NCI-H1105 treated with DMSO at 0.1 percent for 48 hours (cell line): ENCODE measurements at places on chromosomes 5 and 9.

GRCh38 chr5:108461628-108462367, 79.9 kb upstream of the FBXL17 start:
- DNase-seq = no peak

DNA sequence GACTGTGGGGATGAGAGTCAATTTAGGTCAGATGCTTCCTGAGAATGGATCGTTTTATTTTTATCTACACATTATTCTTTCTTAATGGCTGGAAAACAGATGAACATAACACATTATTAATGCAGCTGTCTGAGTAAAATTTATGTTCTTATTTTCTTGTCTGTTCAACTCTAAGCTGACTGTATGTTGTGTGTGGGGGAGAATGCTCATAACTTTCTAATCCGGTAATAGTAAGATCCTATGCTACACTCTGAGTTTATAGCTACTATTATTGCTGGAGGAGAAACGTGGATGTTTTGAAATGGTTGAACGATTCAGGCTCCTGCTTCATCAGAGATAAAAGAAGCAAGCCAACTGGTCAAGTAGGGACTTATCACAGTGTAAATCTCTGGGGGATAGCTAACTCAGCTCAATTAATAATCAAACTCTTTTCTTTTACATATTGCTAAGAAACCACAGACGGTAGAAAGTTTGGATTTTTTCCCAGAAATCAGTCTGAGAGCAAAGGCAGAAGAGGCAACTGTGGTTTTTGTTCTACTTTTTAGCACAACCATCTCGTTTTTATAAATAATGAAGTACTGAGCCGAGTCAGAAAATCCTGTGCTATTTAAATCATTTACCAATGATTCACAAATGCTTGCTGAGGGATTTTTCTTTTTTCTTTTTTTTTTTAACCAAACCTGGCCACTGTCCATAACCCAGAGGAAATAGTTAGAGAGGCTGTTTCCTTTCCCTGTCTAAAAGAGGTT, 265.0 kb upstream of the FAM174A start:
- peak; percentile 31 for DNase-seq

GRCh38 chr5:61416010-61416409, 84.0 kb downstream of the ZSWIM6 start:
- DNase-seq = no peak

DNA sequence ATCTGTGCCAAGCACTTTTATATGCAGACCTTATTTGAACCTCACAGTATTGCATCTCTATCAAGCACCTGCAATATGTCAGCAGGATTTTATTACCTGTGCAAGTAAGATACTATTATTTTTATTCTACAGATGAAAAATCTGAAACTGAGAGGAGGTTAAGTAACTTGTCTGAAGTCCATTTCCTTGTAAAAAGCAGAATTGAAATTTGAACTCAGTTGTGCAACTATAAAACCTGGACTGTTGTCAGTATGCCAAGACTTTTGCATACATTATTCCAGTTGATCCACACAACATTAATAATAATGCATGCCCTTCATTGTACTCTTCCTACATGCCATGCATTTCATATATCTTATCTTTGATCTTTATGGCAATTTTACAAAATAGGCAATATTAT, 82.2 kb upstream of the BRINP1 start:
- DNase-seq = no peak

DNA sequence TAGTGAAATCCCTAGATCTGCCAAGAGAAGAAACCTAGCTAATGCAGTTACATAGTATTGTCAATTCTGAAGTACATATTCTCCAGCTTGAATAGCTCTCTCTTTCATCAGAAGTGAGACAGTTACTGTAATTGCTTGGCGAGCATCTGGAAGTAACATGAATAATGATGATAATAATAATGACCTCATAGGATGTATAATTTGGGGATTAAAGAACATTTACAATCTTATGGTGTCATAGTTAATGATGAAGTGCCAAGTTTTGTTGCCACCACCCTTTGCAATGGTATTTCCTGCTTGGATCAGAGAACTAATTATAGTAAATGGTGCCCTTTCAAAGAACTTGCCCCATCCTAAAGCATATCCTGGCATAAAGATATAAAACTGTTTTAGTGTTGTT, 201.4 kb downstream of the ADAMTSL1 start:
- peak; percentile 33 for DNase-seq

DNA sequence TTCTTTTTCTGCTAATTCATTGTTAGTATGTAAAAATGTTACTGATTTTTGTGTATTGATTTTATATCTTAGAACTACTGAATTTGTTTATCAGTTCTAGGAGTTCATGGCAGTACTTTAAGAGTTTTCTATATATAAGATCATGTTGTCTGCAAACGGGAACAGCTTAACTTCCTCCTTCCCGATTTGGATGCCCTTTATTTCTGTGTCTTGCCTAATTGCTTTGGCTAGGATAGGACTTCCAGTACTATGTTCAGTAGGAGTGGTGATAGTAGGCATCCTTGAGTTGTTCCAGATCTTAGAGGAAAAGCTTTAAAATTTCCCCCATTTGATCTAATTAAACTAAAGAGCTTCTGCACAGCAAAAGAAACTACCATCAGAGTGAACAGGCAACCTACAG, 20.1 kb downstream of the RCL1 start:
- no peak for DNase-seq

DNA sequence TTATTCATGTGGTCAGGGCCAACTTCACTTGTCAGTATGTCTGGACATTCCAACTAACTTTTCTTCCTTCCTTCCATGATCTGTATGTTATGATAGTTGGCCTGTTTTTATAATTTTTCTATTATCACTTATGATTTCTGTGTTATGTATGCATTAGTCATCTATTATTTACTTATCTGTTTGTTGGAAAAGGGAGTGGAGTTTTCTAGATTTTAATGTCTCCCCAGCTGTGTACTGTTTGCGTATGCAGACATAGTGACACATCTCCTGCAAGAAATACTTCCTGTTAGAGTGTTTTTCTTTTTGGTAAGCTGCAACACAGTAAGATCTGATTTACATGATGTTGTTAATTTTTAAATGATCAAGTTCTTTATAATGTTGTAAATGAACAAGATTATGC, 8.7 kb upstream of the INSYN2B start:
- no peak for DNase-seq

- DNase-seq = no peak
Measured at GRCh38 chr9:20925256-20926045, 106.0 kb downstream of the HACD4 start.

DNA sequence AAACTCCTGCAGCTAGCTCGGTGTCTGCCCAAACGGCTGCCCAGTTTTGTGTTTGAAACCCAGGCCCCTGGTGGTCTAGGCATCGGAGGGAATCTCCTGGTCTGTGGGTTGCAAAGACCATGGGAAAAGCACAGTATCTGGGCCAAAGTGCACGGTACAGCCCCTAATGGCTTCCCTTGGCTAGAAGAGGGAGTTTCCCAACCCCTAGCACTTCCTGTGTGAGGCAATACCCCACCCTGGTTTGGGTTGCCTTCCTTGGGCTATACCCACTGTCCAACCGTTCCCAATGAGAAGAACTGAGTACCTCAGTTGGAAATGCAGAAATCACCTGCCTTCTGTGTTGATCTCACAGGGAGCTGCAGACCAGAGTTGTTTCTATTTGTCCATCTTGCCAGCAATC, 41.8 kb downstream of the CAVIN4 start:
- DNase-seq = no peak

DNA sequence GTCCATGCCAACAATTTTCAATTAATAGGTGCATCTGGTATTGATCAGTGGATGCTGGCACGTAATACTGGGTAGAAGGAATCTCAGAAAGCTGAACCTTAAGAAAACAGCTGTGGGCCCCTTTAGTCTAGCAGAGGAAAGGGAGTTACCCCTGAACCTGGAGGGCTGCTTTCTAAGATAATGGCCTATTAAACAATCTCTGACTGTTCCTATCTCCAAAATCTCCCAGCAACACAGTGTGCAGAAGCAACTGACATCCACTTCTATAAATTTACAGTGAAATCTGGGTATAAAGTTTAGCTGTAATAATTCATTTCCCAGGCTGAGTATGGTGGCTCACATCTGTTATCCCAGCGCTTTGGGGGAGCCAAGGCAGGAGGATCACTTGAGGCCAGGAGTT, 198.8 kb downstream of the MAPKAP1 start:
- DNase-seq = no peak

- DNase-seq = peak; percentile 40
Measured at GRCh38 chr5:64612344-64612961, 77.8 kb upstream of the SHISAL2B start.

DNA sequence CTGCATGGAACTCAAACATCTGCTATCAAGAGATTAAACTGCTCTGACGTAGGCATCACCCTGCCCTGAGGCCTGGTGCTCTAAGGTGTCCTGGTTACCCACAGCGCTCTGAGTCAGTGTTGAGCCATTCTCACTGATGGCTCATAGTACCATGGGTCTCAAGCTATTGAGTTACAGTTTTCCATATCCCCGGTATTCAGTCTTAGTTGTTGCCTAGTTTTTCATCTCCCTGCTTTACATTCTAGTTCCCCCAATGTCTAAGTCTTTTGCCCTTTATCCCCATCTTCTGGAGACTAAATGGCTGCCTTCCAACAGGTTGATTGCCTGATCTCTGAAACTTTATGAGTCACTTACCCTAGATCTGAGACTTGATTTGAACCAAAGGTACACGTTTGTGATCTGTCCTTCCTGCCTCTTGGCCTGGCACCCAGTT, 161.2 kb upstream of the PTGER4 start:
- DNase-seq = no peak

DNA sequence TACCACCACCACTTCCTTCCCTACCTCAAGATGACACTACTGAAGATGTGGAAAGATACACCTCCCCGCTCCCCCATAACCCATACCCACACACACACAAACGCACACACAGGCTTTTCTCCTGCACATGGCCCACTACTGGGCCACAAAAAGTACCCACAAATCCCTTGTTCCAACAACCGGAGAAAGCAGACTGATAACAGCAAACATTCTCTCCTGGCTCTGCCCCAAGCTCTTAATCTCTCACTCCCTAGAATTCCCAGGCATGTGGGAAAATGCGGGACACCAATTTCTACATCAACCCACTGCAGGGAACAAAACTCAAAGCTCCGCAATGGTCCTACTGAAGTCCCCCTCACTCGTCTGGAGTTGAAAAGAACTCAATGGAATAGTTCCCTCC, 611.0 kb upstream of the KLF4 start:
- no peak for DNase-seq

DNA sequence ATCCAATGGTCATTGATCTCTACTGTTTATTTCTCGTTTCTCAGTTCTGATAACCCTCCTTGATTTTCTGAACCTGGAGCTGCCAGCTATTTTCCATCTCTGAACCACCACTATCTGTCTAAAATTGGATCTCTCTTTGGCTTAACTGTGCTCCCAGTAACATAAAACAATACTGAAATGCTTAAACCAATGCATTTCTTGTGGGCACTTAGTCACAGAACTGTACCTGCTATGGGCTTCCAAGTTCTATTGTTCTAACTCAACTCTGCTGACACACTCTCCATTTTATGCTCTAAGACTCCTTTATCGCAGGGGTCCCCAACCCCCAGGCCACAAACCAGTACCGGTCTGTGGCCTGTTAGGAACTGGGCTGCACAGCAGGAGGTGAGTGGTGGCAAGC, 120.6 kb downstream of the LHFPL2 start:
- no peak for DNase-seq

DNA sequence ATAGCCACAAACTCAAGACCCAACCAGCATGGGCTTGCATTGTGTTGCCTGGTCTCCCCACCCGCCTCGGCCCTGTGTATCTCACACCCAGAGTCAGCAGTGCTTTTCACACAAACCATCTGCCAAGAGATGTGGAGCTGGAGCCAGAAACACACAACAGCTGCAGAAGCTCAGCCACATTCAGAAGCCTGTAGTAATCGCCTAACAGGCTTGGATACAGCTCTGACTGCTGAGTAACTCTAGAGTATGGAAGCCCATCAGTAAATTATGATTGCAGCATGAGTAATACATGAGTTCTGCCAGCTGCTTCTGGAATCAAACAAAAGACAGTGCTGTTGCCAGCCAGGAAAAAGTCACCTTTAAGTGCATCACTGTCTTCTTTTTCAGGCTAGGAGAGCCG, 16.0 kb downstream of the TEK start:
- no peak for DNase-seq

GRCh38 chr9:13719981-13720676, 440.6 kb upstream of the MPDZ start:
- DNase-seq = no peak

GRCh38 chr5:88089719-88090390, 178.8 kb downstream of the TMEM161B start:
- DNase-seq = no peak

DNA sequence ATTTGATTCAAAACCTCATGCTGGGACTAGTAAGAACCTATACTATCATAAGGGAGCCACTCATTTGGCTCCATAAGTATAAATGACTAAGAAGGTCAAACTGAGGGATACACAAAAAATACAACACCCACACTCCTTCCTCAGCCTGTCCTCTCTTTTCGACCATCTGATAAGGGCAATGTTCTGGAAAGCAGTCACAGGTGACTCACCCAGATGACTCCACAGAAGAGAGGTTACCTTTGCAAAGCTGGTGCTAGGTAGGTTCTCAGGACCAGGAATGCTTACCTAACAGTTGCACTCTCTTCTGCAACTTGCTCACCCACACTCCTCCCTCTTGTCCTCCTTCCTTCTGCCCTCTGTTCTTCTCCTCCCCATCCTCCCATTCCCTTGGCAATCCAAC, 32.9 kb downstream of the LHFPL2 start:
- no peak for DNase-seq

DNA sequence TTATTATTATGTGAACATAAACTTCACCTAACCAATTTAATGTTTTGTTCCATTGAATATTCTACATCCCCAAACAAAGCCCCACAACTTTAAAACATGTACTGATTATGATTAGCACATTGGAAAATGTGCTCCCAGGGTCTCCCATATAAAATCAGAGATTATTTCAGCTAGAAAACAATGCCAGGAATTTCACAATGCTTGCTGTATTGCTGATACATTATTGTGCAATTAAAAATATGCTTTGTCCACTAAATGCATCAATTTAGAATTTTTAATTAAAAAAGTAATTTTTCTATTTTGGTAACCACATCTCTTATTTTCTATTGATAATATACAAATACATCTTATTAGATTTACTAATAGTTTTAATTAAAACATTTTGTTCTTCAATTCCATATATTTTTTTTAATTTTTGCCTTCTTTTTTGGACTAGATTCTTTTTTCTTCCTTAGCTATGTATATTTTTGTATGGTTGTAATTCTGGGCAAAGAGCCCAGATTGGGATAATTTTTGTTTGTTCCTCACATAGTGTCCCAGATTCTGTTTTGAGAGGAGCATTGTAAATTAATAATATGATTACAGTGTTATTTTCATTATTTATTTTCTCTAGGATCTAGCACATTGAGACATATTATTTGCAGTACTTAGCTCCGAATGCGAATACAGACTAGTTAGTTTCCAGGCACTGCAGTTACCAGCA, 241.5 kb upstream of the CDH18 start:
- no peak for DNase-seq

- DNase-seq = no peak
Measured at GRCh38 chr5:34648840-34649158, 7.3 kb upstream of the RAI14 start.

DNA sequence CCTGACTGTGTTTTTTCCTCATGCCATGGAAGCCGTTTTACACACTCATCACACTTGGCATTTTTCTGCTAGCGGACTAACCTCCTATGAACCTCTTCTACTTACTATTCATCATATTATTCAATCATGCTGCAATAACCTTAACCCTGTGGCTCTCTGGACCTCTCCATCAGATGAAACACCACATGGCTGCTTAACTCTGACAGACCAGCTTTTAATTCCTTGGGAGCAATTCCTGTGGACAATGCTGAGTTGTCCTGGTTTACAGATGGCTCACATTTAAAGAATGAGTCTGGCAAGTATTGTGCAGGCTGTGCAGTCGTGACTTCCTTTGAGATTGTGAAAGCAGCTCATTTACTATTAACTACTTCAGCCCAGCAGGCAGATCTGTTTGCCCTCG, 9.0 kb downstream of the OR1J1 start:
- no peak for DNase-seq
